ENCODE measurements at places on chromosomes 13 and 19.

DNA sequence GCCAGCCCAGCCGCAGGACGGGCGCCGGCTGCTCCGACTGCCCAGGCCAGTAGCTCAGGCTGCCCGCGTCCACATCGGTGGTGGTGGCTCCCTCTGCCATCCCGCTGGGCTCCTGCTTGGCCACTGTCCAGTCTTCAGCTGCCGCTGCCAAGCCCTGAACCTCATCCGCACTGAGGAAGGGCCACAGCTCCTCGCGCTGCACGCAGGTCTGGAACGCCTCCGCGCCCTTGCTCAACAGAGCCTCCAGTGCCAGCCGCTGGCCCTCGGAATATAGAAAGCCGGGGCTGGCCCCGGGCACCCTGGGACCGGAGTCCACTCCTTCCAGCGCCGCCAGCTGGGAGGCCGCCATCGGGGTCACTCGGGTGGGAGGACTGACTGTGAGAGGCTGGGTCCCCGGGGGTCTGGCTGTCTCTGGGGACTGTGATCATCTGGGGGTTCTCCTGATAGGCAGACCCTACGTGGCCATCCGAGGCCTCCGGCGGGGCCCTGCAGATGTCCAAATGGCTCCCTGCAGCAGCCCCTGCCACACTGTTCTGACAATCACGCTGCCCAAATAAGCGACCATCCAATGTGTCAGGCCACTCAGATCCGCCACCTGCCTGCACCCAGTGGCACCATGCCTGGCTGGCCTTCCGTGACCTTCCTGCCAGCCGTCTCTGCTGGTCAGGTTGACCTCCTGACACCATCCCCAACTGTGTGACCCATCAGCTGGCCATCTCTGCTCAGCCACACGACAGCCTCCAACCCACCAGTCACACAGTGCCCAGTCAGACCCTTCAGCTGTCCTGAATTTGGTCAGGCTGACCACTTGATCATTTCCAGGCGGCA lies 1.6 kb downstream of the FAM83E start:
- DNase-seq = no peak

DNA sequence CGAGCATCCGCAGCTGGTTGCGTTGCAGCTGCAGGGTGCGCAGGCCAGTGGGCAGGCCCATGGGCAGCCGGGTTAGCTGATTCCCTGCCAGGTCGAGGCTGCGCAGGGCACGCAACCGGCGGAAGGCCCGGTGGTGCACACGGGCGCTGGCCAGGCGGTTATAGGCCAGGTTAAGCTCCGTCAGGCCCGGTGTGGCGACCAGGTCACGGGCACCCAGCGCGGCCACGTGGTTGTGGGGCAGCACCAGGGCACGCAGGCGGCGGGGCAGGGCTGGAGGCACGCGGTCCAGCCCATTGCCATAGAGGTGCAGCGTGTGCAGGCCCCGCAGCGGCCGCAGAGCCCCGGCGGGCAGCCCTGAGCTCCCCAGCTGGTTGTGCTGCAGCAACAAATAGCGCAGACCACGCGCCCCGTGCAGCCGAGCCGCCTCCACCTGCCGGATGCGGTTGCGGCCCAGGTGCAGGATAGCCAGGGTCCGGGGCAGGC lies 5.3 kb downstream of the PODNL1 start:
- no peak for DNase-seq

DNA sequence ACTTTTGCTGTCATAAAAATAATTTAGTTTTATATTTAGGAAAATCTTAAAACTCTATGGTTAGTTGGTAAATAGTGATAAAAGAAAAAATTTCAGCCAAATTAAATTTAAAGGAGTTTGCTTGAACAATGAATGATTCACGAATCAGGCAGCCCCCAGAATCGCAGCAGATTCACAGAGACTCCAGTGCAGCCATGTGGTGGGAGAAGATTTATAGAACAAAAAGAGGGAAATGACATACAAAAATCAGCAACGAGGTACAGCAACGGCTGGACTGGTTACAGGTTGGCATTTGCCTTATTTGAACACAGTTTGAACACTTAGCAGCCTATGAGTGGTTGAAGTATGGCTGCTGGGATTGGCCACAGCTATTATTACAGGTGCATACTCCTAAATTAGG lies 96.4 kb upstream of the MYCBP2 start:
- no peak for DNase-seq

DNA sequence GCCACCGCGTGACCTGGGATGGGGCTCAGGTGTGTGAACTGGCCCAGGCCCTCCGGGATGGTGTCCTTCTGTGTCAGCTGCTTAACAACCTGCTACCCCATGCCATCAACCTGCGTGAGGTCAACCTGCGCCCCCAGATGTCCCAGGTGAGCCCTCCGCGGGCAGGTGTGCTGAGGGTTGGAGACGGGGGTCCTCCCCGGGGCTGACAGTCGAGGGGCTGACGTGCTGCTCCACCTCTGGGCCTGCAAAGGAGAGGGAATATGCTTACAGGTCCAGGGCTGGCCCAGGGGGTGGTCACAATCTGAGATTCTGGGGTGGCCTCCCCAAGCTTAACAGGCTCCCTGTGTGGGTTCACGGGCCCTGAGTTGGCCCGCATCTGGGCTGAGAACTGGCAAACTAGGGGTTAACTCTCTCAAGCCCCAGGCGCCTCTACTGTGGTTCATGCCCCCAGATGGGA lies 386 bp downstream of the VAV1 start:
- no peak for DNase-seq

GRCh38 chr13:100811928-100812327 lies 137.3 kb upstream of the TMTC4 start:
- no peak for DNase-seq

DNA sequence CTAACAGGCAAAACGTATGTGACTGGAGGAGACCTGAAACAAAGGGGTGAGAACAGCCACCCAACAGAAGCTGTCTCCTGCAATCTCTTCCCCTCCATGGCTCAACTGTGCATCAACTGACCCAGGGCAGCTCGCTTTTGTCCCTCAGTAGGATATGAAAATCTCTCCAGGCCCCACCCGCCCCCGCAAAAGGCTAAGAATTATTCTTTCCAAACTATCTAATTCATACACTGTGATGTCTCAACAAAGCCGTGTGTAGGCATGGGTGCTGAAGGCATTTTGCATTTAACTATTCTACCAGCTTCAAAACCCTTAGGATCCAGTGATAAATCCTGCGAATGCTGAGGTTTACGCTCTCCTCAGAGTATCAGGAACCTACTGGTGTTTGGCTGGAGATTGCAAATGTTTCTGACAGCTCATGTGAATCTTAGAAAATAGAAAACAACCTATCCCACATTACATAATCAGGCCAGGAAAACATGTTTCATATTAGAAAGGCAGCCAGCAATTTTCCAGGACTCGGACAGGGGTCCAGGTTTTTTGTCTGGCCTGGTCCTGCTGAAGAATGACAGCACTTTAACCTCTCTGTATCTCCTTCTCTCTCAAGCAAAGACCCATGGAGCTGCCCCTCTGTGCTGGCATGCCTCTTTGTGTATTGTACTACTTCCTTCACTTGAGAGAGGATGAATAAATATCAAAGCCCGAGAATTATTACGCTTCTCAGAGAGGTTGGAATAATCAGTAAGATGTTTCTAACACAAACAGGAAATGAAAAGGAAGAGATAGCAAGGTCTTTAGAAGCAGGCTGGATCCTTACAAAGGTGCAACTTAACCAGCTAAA lies 17.3 kb downstream of the DHRS12 start:
- no peak for DNase-seq

- DNase-seq = no peak
These were observed 33.5 kb downstream of the DNM2 start for GRCh38 chr19:10751109-10751953.

GRCh38 chr13:41919741-41920487 lies 41.0 kb downstream of the VWA8 start:
- no peak for DNase-seq

- no peak for DNase-seq
These were observed 5.9 kb downstream of the KLF12 start for GRCh38 chr13:74128156-74128767.

- no peak for DNase-seq
These were observed at the start of gene MYO1F for GRCh38 chr19:8577247-8577646. Gene MYO1F, minus strand, starts transcription at chr19:8577442. Its CDS starts 133 bp downstream, at chr19:8577309.

DNA sequence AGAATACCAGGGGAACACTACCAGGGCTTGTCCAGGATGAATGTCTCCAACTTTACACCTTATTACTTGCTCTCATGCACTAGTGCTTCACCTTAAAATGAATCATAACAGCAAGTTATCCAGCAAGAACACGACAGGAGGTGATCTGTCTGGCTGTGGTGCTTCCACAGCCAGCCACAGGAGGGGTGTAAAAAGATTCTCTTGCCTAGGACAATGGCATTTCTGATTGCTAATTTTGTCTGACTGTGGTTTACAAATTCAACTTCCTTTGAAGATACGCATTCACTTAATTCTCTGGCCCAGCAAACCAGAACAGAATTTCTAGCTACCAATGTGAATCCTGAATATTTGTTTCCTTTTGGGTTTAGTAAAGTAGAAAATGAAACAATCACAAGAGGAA lies 23.1 kb upstream of the COG3 start:
- DNase-seq = peak; percentile 18

All from Jurkat, Clone E6-1 (cell line).